ENCODE measurements at places on chromosomes 4 and X. TPM values are rescaled to one million over a fixed set of nuclear protein-coding genes. Genes with fewer than 3 reads are reported as not detected.

The NDP gene
- 0.16 TPM for total RNA-seq

The FAM53A gene
- total RNA-seq: 0.86 TPM

The ADGRL3 gene
- 4.1 TPM for total RNA-seq

The RADX gene
- 0.96 TPM for total RNA-seq

GRCh38 chr4:116925900-116926457 lies 159.4 kb downstream of the TRAM1L1 start:
- H3K27ac ChIP-seq: no peak overlapping the region
- no peaks in the 10 kb centered on the region for H3K4me1 ChIP-seq
- H3K4me3 ChIP-seq: no peak overlapping the region
- no peaks in the 10 kb centered on the region for H3K36me3 ChIP-seq
- H3K27me3 ChIP-seq: no peaks in the 10 kb centered on the region
- DNase-seq: no peak

DNA sequence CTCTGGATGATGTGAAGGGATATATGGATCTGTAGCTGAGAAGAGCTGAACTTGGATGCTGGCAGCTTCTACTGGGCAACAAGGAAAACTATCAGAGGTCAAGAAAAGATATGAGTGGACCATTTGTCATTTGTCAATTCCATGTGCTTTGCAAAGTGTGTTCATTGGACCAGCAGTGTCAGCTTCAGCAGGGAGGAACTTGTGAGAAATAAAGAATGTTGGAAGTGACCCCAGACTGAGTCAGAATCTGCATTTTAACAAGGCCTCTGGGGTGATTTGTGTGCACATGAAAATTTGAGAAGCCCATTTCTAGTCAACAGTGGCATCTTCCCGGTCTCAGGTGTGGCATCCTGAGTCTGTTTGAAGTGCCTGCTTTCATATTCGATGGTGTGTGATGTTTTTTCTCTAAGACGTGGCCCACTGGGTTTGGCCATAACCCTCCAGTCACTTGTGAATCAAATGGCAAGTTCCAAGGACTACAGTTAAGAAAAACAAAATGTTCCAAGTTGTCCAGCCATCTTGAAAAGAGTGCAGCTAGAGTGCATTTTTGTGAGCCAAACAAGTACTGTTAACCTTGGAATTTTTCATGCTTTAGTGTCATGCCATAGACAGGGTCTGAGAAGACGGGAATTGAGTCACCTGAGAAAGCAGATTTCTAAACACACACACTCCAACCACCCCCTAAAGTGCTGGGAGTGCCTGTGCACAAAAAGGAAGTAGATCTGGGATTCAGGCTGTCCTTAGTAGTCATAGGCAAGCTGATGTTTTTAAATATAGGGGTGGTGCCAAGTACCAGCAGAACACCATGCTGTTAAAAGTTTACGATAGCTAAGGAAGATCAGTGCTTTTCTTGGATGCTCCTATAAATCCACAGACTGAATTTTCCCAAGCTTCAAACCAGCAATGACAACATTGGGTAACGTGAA lies 26.4 kb downstream of the GPM6B start:
- H3K36me3 ChIP-seq: no peaks in the 10 kb centered on the region
- DNase-seq: no peak
- H3K27me3 ChIP-seq: peaks cover 2% of the 10 kb centered on the region
- no peaks in the 10 kb centered on the region for H3K4me1 ChIP-seq
- no peak overlapping the region for H3K27ac ChIP-seq

GRCh38 chrX:71107762-71108360 lies 1.3 kb upstream of the CXorf65 start:
- H3K27me3 ChIP-seq: no peaks in the 10 kb centered on the region
- no peaks in the 10 kb centered on the region for H3K36me3 ChIP-seq
- no peak overlapping the region for H3K27ac ChIP-seq
- no peak for DNase-seq
- H3K4me3 ChIP-seq: no peak overlapping the region

DNA sequence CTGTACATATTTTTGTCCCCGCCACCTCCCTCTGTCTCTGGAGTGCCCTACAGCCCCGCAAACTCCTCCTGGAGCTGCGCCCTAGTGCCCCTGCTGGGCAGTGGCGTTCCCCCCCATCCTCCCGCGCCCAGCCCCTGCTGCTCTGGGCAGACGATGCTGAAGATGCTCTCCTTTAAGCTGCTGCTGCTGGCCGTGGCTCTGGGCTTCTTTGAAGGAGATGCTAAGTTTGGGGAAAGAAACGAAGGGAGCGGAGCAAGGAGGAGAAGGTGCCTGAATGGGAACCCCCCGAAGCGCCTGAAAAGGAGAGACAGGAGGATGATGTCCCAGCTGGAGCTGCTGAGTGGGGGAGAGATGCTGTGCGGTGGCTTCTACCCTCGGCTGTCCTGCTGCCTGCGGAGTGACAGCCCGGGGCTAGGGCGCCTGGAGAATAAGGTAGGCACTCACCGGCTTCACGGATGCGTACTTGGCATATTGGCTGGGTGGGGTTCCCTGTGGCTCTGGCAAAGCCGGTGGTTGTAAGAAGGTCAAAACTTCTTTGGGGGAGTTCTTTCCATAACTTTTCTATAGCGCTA lies 653 bp downstream of the HHIP start:
- H3K4me1 ChIP-seq: no peaks in the 10 kb centered on the region
- DNase-seq: no peak
- H3K4me3 ChIP-seq: peak overlapping the region; percentile 27
- H3K27ac ChIP-seq: no peak overlapping the region
- H3K36me3 ChIP-seq: no peaks in the 10 kb centered on the region
- H3K27me3 ChIP-seq: peaks cover 25% of the 10 kb centered on the region

GRCh38 chrX:115958687-115959359 lies 211.7 kb upstream of the AGTR2 start:
- no peaks in the 10 kb centered on the region for H3K4me1 ChIP-seq
- no peak for DNase-seq
- H3K36me3 ChIP-seq: no peaks in the 10 kb centered on the region
- H3K4me3 ChIP-seq: no peak overlapping the region
- no peak overlapping the region for H3K27ac ChIP-seq

- H3K27me3 ChIP-seq: no peaks in the 10 kb centered on the region
- no peaks in the 10 kb centered on the region for H3K4me1 ChIP-seq
- peak within 1 kb of the TSS; percentile 91 for H3K27ac ChIP-seq
- peak; percentile 86 for DNase-seq
Observed at GRCh38 chrX:154547245-154548027, at the start of gene IKBKG. Gene IKBKG, plus strand, starts transcription at chrX:154547620. Its CDS starts 4,383 bp downstream, at chrX:154552003.

DNA sequence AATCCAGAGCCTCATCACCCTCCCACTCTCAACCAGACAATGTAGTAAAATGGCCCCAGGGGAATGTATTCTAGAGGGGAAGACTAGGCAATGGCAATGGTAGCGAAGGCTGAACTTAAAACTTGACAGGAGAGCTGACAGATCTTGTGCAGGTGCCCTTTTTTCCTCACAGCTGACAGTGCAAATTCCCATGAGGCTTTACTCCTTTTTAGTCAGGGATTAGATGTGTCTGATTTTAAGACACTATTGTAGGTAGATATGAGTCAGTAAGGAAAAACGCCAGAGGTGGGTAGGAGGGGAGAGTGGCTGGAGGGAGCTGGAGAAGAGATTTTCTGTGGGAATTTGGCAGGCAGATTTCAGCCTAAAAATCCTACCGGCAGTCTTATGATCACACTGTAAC lies 10.7 kb downstream of the CAPN6 start:
- H3K36me3 ChIP-seq: no peaks in the 10 kb centered on the region
- no peak overlapping the region for H3K4me3 ChIP-seq
- H3K27me3 ChIP-seq: no peaks in the 10 kb centered on the region
- DNase-seq: no peak
- H3K27ac ChIP-seq: no peak overlapping the region

DNA sequence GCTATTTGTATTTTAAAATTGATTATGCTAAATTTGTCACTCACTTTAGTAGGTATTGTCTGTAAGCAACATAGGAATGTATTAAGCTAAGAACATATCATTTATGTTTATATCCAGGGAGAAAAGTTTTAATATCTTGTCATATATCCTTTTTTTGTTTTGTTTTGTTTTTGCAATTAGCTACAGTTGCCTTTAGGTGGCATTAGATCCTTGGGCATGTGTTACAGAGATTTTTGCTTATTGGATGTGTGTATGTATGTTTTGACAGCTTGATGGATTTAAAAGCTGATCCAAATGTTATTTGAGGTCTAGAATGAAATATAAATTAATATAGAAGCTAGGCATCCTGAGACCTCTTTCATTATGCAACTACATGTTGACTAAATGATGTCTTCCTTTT lies 36.1 kb upstream of the OTUD4 start:
- no peak overlapping the region for H3K27ac ChIP-seq
- H3K36me3 ChIP-seq: no peaks in the 10 kb centered on the region
- DNase-seq: no peak
- no peaks in the 10 kb centered on the region for H3K27me3 ChIP-seq
- no peak overlapping the region for H3K4me3 ChIP-seq

DNA sequence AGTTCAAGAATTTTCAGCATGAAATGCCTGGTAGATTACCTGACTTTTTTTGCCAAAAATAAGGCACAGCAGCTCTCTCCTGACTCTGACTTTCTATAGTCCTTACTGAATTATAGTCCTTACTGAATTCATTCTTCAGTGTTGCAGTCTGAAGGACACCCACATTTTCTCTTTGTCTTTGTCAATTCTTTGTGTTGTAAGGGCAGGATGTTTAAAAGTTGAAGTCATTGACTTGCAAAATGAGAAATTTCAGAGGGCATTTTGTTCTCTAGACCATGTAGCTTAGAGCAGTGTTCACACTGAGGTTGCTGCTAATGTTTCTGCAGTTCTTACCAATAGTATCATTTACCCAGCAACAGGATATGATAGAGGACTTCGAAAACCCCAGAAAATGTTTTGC lies 168.0 kb downstream of the SOWAHB start:
- H3K27me3 ChIP-seq: no peaks in the 10 kb centered on the region
- no peak for DNase-seq
- no peaks in the 10 kb centered on the region for H3K4me1 ChIP-seq
- no peak overlapping the region for H3K4me3 ChIP-seq

GRCh38 chr4:41981456-41981855 lies at the start of gene DCAF4L1:
Gene DCAF4L1, plus strand, starts transcription at chr4:41981756. Its CDS starts 37 bp downstream, at chr4:41981793.
- no peaks in the 10 kb centered on the region for H3K4me1 ChIP-seq
- no peak for DNase-seq
- H3K27ac ChIP-seq: no peak within 1 kb of the TSS
- H3K4me3 ChIP-seq: no peak within 1 kb of the TSS
- no peaks in the 10 kb centered on the region for H3K36me3 ChIP-seq
- no peaks in the 10 kb centered on the region for H3K27me3 ChIP-seq

DNA sequence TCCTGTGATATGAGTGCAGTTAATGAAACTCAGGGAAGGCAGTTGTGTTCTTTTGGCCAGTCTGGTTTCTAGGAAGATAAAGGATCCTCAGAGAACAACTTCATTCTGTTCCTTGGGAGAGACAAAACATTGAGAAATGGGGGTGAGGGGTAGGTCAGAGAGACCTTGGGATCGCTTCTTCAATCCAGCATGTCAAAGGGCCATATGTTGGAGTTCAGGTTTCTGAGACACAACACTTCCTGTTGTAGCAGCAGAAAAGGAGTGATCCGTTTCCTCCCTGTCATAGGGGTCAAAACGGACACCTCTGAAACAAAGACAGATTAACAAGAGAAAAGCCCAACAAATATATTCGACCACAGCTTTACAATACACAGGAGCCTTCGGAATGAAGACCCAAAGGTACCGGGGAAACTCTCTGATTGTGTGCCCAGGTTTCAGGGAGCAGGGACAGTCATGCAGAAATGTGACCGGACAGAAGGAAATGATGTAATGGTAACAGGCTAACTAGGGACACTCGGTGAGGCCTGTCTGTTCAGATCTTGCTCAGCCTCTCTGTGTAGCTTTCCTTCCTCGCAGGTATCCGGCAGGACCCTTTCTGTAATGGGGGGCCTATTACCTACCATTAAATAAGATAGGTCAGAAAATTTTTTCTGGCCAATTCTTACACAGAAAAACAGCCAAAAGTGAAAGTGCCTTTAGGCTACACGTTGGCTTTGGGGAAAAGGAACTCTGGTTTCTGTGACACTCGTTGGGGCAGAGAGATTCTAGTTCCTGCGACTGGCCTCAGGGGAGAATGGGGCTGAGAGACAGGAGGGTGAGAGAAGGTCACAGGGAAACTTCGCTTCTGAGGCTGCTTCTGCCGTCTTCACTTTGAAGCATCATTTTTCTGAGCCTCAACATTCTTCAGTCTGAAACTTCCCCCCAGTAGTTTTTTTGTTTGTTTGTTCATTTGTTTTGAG lies 103.3 kb upstream of the TLR3 start:
- H3K27me3 ChIP-seq: no peaks in the 10 kb centered on the region
- no peak overlapping the region for H3K4me3 ChIP-seq
- DNase-seq: no peak
- H3K36me3 ChIP-seq: no peaks in the 10 kb centered on the region
- H3K4me1 ChIP-seq: no peaks in the 10 kb centered on the region

DNA sequence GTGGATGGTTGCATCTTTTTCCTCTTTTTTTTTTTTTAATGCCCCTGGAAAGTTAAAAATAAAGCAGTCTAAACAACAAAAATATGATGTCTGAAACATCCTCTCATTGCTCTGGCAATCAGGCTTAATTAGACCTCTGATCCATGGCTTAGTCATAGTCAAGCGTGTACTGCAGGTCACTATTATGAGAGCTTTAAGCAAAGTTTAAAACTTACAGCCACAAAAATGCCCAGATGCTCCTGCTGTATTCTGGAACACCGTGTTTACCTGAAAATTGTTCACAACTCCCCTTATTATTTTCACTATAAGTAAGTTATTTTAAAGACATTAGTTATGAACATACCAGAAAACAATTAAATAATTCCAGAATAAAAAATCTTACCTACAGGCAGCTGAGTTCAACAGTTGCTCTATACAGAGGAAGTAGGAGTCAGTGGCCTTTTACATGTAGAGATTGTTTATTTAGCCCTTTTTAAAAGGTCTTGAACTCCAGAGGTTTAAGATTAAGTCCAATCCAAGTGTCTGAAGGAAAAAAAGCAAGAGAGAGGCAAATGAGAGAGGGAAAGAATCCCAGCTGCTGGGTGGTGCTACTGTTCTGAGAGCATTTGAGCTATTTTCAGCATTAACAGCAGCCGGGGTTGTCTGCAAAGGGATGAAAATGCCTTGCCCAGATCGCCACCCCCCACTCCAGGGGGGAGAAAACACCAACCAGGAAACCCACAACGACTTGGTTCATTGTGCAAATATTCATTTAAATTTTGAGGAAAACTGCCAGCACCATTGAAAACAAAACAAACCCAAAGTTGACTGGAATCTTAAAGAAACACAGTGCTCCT lies 36.9 kb downstream of the SORBS2 start:
- peak overlapping the region; percentile 30 for H3K27ac ChIP-seq
- H3K27me3 ChIP-seq: no peaks in the 10 kb centered on the region
- no peak overlapping the region for H3K4me3 ChIP-seq
- no peaks in the 10 kb centered on the region for H3K36me3 ChIP-seq
- H3K4me1 ChIP-seq: peaks cover 4% of the 10 kb centered on the region

GRCh38 chr4:78613522-78614321 lies 62.2 kb downstream of the ANXA3 start:
- no peaks in the 10 kb centered on the region for H3K4me1 ChIP-seq
- no peak overlapping the region for H3K27ac ChIP-seq
- no peaks in the 10 kb centered on the region for H3K36me3 ChIP-seq
- DNase-seq: no peak

DNA sequence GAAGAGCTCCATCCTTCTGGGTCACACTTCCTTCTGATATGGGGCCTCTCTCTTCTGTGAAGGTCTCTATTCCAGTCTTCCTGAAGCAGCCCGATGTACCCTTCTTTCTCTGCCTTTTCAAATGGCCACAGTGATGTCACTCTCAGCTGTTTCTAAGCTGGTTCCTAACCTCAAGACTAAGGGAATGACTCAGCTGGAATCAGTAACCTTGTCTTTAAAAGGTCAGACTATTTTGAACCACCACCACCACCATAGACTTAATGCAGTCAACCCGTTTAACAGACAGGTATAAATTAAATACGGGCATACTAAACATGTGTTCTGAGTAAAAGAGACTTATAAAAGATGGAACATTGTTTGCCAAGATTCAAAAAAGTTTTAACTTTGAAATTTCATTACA lies 121.0 kb downstream of the PPA2 start:
- DNase-seq: no peak
- no peak overlapping the region for H3K27ac ChIP-seq
- H3K36me3 ChIP-seq: no peaks in the 10 kb centered on the region
- no peaks in the 10 kb centered on the region for H3K4me1 ChIP-seq
